Stimulated activated CD4-positive, alpha-beta T cell treated with anti-CD3 and anti-CD28 coated beads, TNF-alpha, amount 100 ng/mL, for 1 hour (primary cell): ENCODE measurements at places on chromosomes 2 and 18.

DNA sequence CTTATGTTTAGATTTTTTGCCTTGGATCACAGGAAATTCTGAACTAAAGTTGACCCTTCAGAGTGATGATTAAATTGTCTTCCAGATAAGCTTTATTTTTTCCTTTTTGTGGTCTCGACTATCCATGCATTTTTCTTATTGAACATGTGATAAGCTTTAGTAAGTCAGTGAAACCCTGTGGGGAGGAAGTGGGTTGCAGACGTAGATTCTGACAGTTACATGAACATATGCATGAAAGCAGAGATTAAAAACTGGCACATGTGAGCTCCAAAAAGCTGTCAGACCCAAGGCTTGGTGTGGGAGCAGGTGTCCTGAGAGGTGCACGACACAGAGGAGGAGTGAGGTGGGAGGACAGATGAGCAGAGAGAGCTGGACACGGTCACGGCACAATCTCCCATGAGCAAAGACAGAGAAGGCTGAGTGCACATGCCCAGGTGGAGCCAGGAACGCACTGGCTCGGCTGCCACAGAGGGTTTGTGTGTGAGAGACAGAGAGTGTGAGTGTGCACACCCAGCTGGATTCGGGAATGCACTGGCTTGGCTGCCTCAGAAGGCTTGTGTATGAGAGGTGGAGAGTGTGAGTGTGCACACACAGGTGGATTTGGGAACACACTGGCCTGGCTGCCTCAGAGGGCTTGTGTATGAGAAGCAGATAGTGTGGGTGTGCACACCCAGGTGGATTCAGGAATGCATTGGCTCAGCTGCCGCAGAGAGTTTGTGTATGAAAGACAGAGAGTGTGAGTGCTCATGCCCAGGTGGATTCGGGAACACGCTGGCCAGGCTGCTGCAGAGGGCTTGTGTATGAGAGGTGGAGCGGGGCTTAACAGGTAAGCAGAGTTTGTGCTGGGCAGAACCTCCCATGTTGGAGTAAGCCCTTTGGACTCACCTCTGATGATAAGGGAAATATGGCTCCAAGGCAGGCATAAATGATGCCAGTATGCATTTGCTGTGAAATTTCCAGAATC lies 849.1 kb upstream of the SALL3 start:
- no peak for DNase-seq

GRCh38 chr2:200023570-200023969 lies 68.2 kb downstream of the MAIP1 start:
- DNase-seq = no peak

GRCh38 chr2:236975766-236976165 lies 109.9 kb upstream of the COPS8 start:
- DNase-seq = no peak

DNA sequence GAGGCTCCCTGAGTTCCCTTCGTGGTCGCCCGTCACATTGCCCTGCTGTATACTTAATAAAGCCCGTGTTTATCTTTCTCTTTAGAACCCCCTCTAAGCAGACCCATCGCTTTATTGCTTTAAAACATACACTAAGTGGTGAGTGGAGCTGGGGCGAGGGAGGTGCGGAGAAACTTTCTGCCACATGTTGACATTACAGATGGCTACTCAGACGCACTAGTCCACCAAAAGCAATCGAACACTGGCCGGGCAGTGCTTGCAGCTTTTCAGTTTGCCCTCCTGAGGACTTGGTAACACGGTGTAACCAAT lies 859 bp upstream of the COLEC12 start:
- DNase-seq = no peak

GRCh38 chr2:106073678-106074406 lies 120.3 kb downstream of the UXS1 start:
- DNase-seq = no peak

- no peak for DNase-seq
Measured at GRCh38 chr18:11809895-11810294, 41.3 kb upstream of the CHMP1B start.
